Stimulated activated CD4-positive, alpha-beta T cell treated with anti-CD3 and anti-CD28 coated beads, TNF-alpha, amount 100 ng/mL, for 24 hours (primary cell): ENCODE measurements at places on chromosomes 5 and 9.

GRCh38 chr5:125481506-125482465 lies 735.3 kb upstream of the ZNF608 start:
- no peak for DNase-seq

DNA sequence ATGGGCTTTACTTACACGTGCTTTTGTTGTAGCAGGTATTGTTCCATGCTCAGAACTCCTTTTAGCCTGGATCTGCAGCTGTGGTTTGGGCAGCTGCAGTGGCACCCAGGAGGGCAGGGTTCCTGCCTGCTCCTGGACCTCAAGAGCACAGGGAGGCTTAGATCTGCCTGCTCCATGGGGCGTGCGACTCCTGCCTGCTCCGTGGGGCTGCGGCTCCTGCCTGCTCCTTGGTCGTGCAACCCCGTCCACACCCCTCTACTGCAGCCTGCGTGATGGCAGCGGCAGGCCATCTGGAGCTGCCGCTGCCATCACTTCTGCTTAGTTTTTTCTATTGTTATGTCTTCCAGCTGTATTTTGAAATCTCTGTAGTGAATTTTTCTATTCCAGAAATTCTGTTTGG lies 11.7 kb upstream of the UGT3A2 start:
- no peak for DNase-seq

- no peak for DNase-seq
These were observed 39.1 kb downstream of the SYK start for GRCh38 chr9:90840696-90841095.

DNA sequence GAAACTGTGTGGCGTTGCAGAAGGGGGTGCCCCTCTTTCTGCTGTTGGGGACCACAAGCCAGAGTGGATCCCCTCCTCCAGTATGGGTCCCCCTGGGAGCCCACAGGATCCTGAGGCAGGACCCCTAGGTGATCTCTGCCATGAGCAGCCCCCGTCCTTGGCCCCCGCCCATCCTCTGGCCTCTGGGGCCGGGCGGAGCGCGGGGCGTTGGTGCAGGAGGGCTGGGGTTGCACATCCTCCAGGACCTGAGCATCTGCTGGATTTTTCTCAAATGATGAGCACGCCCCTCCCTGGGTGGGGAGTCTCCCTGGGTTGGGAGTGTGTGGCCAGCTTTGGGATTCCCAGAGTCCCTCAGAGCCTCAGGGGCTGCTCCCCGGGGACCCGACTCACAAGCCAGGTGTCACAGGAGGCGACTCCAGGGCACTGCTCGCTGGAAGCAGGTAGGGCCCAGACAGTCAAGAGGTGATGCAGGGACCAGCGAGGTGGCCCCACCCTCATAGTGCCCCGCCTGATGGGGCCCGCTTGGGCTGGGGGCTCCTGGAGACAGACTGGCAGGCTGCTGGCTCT lies 26.7 kb upstream of the UBAC1 start:
- no peak for DNase-seq

DNA sequence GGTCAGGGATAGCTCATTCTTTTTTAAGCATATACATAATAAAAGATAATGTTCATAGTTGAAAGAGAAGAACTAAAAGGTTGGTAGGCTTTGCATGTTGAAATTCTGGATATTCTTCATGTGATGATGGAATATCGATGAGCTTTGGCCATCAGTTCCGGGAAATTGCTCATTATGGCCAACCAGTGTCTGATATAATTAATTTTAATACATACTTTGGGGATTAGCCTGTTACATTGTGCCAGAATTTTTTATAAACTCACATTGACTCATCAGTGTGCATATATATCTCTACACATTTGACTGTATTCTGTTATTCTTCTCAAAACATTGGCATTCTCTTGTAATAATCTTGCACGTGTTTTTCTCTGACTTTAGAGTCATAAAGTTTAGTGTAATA lies 84.3 kb downstream of the NNT start:
- DNase-seq: no peak

- DNase-seq: no peak
These were observed 12.9 kb downstream of the NLN start for GRCh38 chr5:65734921-65735320.

- no peak for DNase-seq
These were observed 22.5 kb downstream of the PSAT1 start for GRCh38 chr9:78319197-78320029.

DNA sequence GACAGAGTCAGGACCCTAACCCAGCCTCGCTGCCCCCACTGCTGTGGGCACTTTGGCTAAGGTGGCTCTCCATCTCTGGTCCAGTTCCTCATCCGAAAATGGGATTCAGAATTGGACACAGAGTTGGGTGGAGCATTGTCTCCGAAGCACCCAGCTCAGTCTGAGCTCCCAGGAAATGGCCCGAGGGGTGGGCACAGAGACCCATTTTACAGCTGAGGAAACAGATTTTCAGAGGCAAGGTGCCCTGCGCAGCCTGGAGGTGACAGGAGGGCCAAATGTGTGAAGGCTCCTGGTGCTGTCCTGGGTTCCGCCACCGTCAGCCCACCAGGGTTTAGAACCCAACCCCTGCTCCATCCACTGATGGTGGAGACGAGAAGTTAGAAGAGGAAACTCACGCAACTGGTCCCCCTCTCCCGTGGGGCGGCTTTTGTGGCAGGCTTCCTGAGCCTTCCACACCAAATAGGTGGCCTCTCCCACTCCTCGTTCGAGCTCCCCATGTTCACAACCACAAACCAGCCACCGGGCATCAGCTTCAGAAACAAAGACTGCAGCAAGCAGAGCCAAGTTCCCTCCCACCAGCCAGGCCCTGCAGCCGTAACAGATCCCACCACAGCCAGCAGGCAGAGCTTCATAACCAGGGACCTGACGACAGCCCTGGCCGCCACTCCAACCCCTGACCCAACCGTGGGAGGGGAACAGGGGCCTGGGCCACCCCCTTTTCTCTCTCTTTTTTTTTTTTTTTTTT lies 90.9 kb upstream of the LMX1B start:
- no peak for DNase-seq

GRCh38 chr5:104088876-104089778 lies 526.5 kb upstream of the NUDT12 start:
- no peak for DNase-seq
